ENCODE measurements at places on chromosomes 6 and 20. TPM values are rescaled to one million over a fixed set of nuclear protein-coding genes. Genes with fewer than 3 reads are reported as not detected.

Gene TFAP2C
- polyA plus RNA-seq = 0.14 TPM

Gene PTCHD4
- polyA plus RNA-seq = 0.10 TPM

Gene CABLES2
- 1.3 TPM for polyA plus RNA-seq

Gene TLDC2
- 0.10 TPM for polyA plus RNA-seq

Gene CRIP3
- polyA plus RNA-seq = not detected

Gene CNBD2
- polyA plus RNA-seq = 3.4 TPM

Gene BEND6
- 3.8 TPM for polyA plus RNA-seq
